ENCODE measurements at places on chromosomes 7 and 10. TPM values are rescaled to one million over a fixed set of nuclear protein-coding genes. Genes with fewer than 3 reads are reported as not detected.

VAX1 gene
- total RNA-seq: not detected

GRCh38 chr10:119500821-119501220 is 41.7 kb downstream of the RGS10 start:
- no peaks in the 10 kb centered on the region for H3K4me1 ChIP-seq
- H3K4me3 ChIP-seq: no peak overlapping the region
- H3K36me3 ChIP-seq: no peaks in the 10 kb centered on the region

DNA sequence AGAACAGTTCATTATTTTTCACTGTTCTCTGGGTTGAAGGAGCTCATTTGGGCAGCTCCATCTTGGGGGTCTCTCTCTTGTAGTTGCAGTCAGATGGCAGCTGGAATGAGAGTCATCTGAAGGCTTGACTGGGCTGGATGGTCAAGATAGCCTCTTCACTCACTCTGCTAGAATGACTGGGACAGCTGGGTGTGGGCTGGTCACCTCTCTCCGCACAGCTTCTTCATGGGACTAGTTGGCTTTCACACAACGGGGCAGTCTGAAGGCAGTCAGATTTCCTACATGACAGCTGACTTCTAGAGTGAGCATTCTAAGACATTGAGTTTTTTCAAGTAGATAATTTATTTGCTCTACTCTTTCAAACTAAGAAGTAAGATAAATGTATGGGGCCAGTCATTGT is 13.1 kb downstream of the PLEKHA1 start:
- H3K27me3 ChIP-seq: no peaks in the 10 kb centered on the region
- H3K36me3 ChIP-seq: no peaks in the 10 kb centered on the region
- DNase-seq: peak; percentile 73
- peaks cover 56% of the 10 kb centered on the region for H3K4me1 ChIP-seq
- H3K4me3 ChIP-seq: no peak overlapping the region

GRCh38 chr7:157656195-157656769 is 319.5 kb downstream of the DNAJB6 start:
- H3K27ac ChIP-seq: no peak overlapping the region
- no peak overlapping the region for H3K4me3 ChIP-seq
- H3K27me3 ChIP-seq: no peaks in the 10 kb centered on the region
- no peaks in the 10 kb centered on the region for H3K4me1 ChIP-seq
- H3K36me3 ChIP-seq: no peaks in the 10 kb centered on the region
- DNase-seq: no peak

RSPH10B gene
- not detected for total RNA-seq

GRCh38 chr10:90912854-90913479 is 7.9 kb downstream of the ANKRD1 start:
- peak overlapping the region; percentile 70 for H3K27ac ChIP-seq
- H3K27me3 ChIP-seq: no peaks in the 10 kb centered on the region
- no peak for DNase-seq
- H3K36me3 ChIP-seq: peaks cover 7% of the 10 kb centered on the region
- no peak overlapping the region for H3K4me3 ChIP-seq

DNA sequence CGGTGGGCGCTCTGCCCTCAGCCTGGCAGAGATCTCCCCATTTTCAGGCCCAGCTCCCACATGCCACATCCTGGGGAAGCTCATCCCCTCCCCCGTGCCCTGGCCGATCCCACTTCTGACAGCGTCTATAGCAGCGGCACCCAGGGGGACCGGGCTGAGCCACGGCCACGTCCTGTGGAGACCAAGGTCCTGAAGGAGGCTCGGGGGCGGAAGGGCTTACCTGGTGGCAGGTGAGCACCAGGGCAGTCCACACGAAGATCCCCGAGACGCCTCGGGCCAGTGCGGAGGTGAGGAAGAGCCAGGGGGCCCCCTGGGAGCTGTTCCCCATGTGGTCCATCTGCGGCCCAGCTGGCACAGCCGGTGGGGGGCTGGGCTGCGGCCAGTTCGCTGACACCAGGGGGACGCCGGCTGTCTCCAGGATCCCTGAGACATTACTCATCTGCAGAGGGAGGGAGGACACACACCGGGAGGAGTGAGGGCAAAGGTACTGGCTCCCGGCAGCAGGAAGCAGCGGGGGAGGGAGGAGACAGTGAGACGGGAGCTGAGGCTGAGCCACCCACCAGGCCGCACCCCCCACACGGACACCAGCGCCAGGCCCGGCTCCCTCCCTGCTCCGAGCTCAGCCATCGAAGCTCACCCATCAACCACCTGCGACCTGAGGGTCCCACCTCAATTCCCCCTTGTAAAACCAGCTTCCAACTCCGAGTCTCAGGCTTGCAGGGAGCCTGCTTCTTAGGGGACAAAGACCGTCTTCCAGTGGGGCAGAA is 776 bp downstream of the TMEM184A start:
- peak; percentile 78 for DNase-seq
- H3K27me3 ChIP-seq: no peaks in the 10 kb centered on the region
- H3K27ac ChIP-seq: peak overlapping the region; percentile 90
- H3K4me1 ChIP-seq: peaks cover 17% of the 10 kb centered on the region

DNA sequence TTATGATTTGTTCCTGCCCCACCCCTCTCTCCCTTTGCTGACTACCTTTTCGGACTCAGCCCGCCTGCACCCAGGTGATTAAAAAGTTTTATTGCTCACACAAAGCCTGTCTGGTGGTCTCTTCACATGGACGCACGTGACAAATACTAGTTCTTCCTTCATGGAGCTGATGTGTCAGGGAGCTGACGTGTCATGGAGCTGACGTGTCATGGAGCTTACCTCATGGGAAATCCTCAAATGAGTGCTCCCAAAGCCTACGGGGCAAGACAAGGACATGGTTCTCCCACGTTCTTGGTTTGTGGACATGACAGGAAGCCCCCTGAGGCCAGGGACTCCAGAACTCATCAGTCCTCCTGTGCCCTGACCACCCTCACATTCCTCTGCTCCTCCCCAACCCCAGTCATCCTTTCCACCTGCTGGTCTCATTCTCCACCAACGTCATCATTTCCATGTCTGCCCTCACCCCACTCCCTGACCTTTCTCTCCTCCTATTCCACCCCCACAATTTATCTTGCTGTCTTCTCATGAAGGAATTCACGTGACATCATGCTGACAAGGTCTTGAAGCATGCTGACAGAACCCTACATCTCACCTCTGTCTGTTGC is 261.3 kb downstream of the TCERG1L start:
- H3K36me3 ChIP-seq: no peaks in the 10 kb centered on the region
- no peaks in the 10 kb centered on the region for H3K27me3 ChIP-seq
- H3K4me1 ChIP-seq: no peaks in the 10 kb centered on the region
- no peak for DNase-seq
